Stimulated activated CD8-positive, alpha-beta memory T cell treated with anti-CD3 and anti-CD28 coated beads, Interleukin-4, amount 100 ng/mL, for 1 hour (primary cell): ENCODE measurements at places on chromosomes 3 and 15.

GRCh38 chr3:188166441-188166840, 12.5 kb downstream of the LPP start:
- DNase-seq = no peak

GRCh38 chr3:63508305-63508704, 144.2 kb upstream of the SNTN start:
- DNase-seq = no peak

GRCh38 chr3:71072287-71072686, 511.2 kb downstream of the FOXP1 start:
- DNase-seq = no peak

DNA sequence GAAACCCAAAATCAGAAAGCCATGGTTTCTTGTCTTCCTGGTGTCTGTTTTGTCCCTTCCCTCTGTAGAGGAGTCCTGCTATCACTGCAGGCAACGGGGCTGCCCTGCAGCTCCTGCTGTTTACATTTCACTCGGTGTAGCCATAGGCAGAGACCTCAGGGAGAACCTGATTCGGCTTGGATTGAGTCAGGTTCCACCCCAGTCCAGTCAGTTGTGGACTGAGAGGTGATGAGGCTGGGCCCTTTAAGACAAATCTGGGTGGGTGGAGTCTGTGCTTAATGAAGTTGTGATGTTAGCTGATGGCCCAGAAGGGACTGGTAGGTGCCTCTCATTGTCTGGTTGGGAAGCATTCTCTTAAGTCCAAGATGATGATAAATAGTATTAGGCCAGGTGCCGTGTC, 35.7 kb downstream of the FLNB start:
- DNase-seq = no peak

DNA sequence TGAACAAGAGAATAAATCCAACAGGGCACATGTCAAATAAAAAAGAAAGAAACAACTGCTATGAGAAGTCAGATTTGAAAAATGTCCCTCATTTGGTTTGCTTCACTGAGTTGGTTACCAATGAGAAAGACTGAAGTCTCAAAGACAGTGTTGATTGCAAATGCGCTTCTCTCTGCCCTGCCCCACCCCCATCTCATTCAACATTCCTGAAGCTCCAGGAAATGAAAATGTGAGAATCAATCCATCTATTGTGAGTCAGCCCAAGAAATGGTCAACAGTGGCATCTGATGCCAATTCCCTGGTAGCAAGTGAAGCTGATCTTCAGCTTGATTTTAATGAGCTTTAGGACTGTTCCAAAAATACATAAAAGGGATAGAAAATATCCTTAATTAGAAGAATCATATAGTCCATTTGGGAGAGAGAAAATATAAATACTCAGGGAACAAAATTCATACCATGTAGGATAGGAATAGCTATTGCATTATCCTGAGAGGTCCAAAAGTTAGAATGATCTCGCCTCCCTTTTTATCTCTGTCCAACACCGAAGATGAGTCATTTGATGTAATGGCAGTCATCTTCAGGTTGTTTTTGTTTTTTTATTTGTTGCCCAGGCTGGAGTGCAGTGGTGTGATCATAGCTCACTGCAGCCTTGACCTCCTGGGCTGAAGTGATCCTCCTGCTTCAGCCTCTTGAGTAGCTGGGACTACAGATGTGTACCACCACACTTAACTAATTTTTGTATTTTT, 200.3 kb upstream of the UMPS start:
- DNase-seq = no peak

DNA sequence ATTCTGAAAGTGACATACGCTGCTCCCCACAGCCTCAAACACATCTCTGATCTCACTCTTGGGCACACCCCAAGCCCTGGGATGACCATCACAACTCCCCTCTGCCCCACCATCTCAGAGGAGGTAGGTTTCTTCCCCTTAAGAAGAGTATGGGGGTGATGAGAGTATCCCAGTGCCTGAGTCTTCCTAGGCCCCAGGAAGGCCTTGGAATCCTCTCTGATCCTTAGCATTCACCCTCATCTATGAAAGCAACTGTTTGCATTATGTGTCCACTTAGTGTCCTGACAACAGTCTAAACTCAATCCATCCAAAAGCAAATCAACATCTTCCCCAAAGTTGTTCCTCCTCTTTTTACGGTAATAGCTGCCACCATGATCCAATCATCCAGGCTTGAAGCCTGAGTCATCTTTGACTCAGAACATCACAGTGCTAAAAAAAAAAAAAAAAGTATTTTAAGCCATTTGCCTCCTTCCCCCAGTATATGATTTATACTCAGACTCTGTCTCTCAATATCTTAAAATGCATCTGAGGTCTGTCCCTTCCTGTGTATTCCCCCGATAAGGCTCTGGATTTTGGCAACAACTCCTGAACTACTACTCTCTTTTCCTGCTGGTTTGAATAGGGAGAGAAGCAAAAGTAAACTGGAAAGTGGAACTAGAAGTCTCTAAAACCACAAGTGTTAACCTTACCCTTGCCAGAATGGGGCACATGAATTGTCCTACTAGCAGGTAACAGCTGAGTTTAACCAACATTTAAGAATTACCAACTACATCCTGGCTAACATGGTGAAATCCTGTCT, 22.5 kb downstream of the POPDC2 start:
- DNase-seq = no peak
